CD4-positive, alpha-beta memory T cell (primary cell): ENCODE measurements at places on chromosomes 5 and 9.

- no peak for DNase-seq
- no peaks in the 10 kb centered on the region for H3K27me3 ChIP-seq
- no peak overlapping the region for H3K27ac ChIP-seq
Measured at GRCh38 chr5:110956280-110956912, 115.1 kb upstream of the TSLP start.

- no peak overlapping the region for H3K27ac ChIP-seq
- no peak overlapping the region for H3K4me3 ChIP-seq
- no peaks in the 10 kb centered on the region for H3K27me3 ChIP-seq
Measured at GRCh38 chr5:94174748-94175411, 433.5 kb upstream of the POU5F2 start.

GRCh38 chr9:35938474-35939356 is 19.2 kb downstream of the OR2S2 start:
- no peak overlapping the region for H3K4me3 ChIP-seq
- DNase-seq: no peak
- H3K27ac ChIP-seq: no peak overlapping the region
- no peaks in the 10 kb centered on the region for H3K36me3 ChIP-seq
- H3K4me1 ChIP-seq: peaks cover 69% of the 10 kb centered on the region

- H3K27ac ChIP-seq: no peak overlapping the region
- H3K4me3 ChIP-seq: no peak overlapping the region
- no peak for DNase-seq
- H3K4me1 ChIP-seq: no peaks in the 10 kb centered on the region
- H3K36me3 ChIP-seq: peaks cover 52% of the 10 kb centered on the region
Measured at GRCh38 chr5:179777909-179778308, 15.9 kb upstream of the LTC4S start.

DNA sequence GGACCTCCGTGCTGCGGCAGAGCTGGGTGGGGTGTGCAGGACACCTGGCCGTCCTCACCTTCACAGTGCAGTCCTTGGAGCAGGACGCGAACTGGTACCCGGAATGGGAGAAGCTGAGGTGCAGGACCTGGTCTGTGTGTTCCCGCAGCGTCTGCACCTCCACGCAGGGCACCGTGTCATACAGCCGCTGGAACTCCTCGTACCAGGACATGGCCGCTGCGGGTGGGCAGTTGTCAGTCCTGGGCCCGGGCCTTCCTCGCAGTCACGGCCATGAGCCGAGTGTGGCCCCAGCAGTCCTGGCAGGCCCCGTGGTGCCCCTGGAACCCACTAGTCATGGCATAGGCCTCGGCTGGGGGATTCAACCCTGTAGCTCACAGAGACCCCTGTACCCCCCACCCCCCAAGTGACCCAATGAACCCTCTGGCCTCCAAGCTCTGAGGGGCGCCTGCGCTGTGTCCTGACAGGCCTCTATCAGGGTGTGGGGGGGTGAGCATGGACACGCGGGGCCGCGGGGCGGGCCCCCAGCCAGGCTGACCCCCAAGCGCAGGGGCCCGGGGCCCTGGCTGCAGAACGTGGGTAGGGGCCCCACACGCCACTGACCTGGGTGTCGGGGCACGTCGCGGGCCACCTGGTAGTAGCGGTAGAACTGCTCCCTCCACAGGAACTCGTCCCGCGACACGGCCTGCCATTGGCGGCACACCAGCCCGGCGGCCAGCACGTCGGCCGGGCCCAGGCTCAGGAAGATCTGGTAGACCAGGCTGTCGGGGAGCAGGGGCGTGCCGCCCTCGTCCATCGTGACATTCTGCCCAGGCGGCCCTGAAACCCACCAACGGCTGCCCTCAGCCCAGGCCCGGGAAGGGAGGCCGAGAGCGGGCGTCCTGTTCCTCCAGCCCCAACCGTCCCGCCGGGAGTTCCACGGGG is 987 bp downstream of the FBXW5 start:
- peak overlapping the region; percentile 59 for H3K27ac ChIP-seq
- peak overlapping the region; percentile 70 for H3K4me3 ChIP-seq
- peak; percentile 29 for DNase-seq
- peaks cover 21% of the 10 kb centered on the region for H3K36me3 ChIP-seq

- no peak for DNase-seq
- H3K27ac ChIP-seq: no peak overlapping the region
- H3K27me3 ChIP-seq: no peaks in the 10 kb centered on the region
- no peaks in the 10 kb centered on the region for H3K4me1 ChIP-seq
- H3K36me3 ChIP-seq: peaks cover 4% of the 10 kb centered on the region
Measured at GRCh38 chr9:33959725-33960124, 89.0 kb downstream of the UBAP2 start.

- DNase-seq: no peak
- H3K27ac ChIP-seq: no peak overlapping the region
- H3K4me1 ChIP-seq: no peaks in the 10 kb centered on the region
Measured at GRCh38 chr5:107636555-107636954, 34.2 kb downstream of the EFNA5 start.

DNA sequence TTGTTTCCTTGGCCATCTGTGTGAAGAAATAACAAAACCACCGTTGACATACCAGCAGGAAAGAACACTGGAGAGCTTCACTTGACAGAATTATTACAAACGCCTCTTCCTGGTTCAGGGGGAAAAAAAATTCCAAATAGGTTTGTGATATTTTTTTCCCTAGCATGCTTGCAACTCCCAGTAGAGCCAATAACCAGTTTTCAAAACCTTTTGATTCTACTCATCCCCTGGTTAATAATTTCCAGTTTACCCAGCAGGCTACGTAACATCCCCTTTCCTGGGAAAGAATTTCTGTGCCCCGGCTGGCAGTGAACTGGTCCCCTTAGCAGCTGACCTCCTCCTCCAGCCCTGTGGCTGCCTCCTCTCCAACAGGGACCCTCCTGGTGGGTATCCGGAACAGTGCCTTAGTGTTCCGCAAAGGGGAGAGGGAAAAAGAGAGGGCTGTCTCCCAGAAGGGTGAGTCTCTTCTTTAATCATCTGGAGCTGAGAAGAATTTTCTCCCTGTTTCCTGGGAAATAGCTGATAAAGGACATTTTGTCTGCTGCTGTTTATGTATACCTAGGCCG is 72.8 kb upstream of the BOD1 start:
- H3K4me1 ChIP-seq: peaks cover 10% of the 10 kb centered on the region
- no peak for DNase-seq
- H3K27ac ChIP-seq: no peak overlapping the region
- H3K27me3 ChIP-seq: no peaks in the 10 kb centered on the region

DNA sequence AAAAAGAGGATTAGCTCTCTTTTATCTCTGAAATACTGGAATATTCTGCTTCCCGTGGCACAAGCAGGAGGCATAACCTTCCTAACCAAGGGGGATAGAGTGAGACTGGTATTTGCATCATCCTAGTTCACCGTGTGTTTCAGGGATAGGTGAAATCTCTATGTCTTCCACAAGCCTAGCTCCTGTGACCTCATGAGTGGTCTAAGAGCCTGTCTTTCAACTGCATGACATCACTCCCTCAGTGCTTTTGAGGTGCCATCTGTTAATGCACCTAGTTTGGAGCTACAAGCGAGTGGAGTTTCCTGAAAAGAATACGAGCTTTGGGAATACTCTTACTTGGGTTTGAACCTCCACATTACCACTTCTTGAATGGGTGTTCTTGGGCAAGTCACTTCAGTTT is 181.8 kb downstream of the PAPPA start:
- no peaks in the 10 kb centered on the region for H3K27me3 ChIP-seq
- no peak overlapping the region for H3K27ac ChIP-seq
- no peaks in the 10 kb centered on the region for H3K4me1 ChIP-seq
- H3K4me3 ChIP-seq: no peak overlapping the region
- DNase-seq: no peak

- H3K36me3 ChIP-seq: no peaks in the 10 kb centered on the region
- H3K27me3 ChIP-seq: no peaks in the 10 kb centered on the region
- no peak overlapping the region for H3K27ac ChIP-seq
- H3K4me1 ChIP-seq: no peaks in the 10 kb centered on the region
- DNase-seq: no peak
Measured at GRCh38 chr9:79788662-79789061, 216.9 kb downstream of the TLE4 start.

DNA sequence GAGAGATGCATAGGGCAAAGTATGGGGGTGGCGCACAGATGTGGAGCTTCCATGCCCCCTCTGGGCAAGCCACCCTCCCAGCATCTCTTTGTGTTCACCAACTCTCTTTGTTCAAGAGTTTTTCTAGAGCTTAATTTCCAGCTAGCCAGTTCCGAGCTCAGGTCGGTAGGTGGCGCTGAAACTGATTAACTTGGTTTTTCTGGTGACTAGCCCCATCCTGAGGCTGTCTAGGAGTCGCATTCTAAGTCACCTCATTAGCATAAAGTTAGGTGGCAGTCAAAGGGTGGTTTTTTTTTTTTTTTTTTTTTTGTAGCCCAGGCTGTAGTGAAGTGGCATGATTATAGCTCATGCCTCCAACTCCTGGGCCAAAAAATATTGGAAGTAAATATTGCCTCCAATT is 476.4 kb downstream of the KDM4C start:
- no peak overlapping the region for H3K27ac ChIP-seq
- H3K4me3 ChIP-seq: no peak overlapping the region
- H3K27me3 ChIP-seq: no peaks in the 10 kb centered on the region
- H3K4me1 ChIP-seq: no peaks in the 10 kb centered on the region

- H3K27me3 ChIP-seq: no peaks in the 10 kb centered on the region
- no peaks in the 10 kb centered on the region for H3K4me1 ChIP-seq
- no peak for DNase-seq
- H3K4me3 ChIP-seq: no peak overlapping the region
- no peaks in the 10 kb centered on the region for H3K36me3 ChIP-seq
Measured at GRCh38 chr5:141780952-141781781, 97.0 kb downstream of the PCDH1 start.

DNA sequence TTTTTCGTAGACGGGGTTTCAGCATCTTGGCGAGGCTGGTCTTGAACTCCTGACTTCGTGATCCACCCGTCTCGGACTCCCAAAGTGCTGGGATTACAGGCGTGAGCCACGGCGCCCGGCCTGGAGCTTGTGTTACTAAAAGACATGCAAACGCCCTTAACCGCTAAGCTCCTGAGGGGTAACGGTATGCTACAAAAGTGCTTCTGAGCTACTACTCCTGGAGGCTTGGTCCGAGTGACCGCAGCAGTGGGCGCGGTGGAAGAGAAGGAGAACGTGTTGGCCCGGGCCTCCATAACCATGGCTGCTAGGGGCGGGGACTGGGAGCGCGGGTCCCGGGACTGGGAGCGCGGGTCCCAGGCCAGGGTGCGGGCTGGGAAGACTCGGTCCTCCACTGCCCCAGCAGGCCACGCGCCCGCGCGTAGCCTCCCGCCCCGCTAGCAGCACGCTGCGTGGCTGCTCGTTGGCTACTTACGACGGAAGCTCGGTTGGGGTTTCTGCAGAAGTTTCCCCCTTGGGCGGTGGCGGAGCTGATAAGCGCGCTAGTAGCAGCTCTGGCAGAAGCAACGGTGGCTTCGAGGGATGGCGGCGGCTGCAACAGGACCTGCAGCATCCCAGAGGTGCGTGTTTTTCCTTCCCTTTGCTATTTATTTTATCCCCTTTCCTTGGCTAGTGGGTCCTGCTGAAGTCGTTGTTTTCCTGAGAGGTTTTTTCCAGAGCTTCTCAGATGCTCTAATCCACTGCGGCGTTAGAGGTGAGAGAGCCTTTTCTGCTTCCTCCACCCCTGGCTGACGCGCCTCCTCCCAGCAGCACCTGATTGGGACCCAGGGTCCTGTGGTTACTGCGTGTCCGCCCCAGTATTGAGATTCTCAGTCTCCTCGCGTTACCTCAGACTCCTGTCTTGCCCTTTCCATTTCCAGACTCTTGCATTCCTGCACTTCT is 69.2 kb upstream of the CCDC180 start:
- peaks cover 11% of the 10 kb centered on the region for H3K4me1 ChIP-seq
- no peaks in the 10 kb centered on the region for H3K36me3 ChIP-seq
- peak overlapping the region; percentile 14 for H3K4me3 ChIP-seq
- peak overlapping the region; percentile 57 for H3K27ac ChIP-seq

GRCh38 chr5:142474431-142475094 is 149.7 kb upstream of the SPRY4 start:
- H3K36me3 ChIP-seq: no peaks in the 10 kb centered on the region
- H3K27me3 ChIP-seq: no peaks in the 10 kb centered on the region
- H3K27ac ChIP-seq: no peak overlapping the region
- no peak overlapping the region for H3K4me3 ChIP-seq
- H3K4me1 ChIP-seq: peaks cover 11% of the 10 kb centered on the region

DNA sequence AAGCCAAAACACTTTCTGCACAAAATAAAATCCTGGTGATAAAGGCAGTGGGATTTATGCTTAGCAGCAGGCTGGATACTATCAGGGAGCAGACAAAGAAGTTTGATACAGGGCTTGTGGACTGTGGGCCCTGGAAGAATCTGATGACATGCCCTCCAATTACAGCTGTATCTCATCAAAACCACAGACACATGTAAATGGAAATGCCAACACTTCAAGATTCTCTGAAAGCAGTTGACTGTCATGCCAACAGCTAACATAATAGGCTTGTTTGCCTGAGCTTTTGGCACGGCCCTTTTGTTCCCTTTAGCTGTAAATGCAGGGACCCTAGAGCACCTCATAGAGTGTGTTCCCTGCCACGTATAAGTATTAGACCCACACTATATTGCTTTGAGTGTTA is 114.4 kb downstream of the STK32A start:
- H3K36me3 ChIP-seq: no peaks in the 10 kb centered on the region
- no peak overlapping the region for H3K4me3 ChIP-seq
- DNase-seq: no peak
- no peaks in the 10 kb centered on the region for H3K27me3 ChIP-seq
- H3K27ac ChIP-seq: no peak overlapping the region

GRCh38 chr5:115573133-115573532 is 28.6 kb upstream of the FEM1C start:
- DNase-seq: no peak
- H3K36me3 ChIP-seq: no peaks in the 10 kb centered on the region
- H3K4me3 ChIP-seq: no peak overlapping the region
- no peak overlapping the region for H3K27ac ChIP-seq
- peaks cover 4% of the 10 kb centered on the region for H3K27me3 ChIP-seq
- H3K4me1 ChIP-seq: no peaks in the 10 kb centered on the region
